ENCODE measurements at places on chromosomes 5 and 9.

GRCh38 chr5:125491986-125492492 lies 745.6 kb upstream of the ZNF608 start:
- peak; percentile 14 for DNase-seq

- DNase-seq: no peak
Measured at GRCh38 chr5:111337688-111338087, 113.5 kb downstream of the CAMK4 start.

- no peak for DNase-seq
Measured at GRCh38 chr9:29118555-29118954, 1545.3 kb upstream of the C9orf72 start.

DNA sequence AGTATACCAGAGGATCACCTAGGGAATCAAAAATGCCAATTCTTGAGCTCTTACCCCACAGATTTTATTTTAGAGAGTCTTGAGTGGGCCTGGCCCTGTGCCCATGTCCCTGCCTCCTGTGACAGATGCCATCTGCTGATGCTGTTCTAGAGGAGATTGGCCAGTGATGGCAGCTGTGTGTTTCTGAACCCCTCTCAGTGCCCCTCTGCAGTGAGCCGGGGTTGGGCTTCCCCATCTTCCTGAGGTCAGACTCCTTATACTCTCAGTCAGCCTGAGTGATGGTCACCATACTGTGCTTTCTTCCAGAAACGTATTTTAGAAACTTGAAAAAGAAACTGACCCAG lies 6.1 kb downstream of the PTCD2 start:
- no peak for DNase-seq

DNA sequence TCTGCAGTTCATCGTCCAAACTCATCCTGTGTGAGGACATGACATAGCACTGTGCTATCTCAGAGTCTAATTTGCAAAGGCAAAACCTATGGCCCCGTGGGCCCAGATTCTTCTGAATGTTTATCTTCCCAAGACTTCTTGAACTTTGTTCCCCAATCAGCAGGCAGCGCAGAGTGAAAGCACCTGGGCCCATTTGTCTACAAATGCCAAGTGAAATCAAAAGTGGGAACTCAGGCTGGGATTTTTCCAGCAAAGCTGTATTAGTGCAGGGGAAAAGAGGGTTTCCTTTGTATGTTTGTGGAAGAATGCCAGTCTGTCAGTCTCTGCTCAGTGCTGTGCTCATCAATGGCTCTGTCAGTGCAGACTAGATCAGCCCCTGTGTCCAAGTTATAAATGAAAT lies 55.8 kb downstream of the FOXD1 start:
- no peak for DNase-seq

- no peak for DNase-seq
Measured at GRCh38 chr9:7298123-7298522, 501.5 kb downstream of the DMAC1 start.

DNA sequence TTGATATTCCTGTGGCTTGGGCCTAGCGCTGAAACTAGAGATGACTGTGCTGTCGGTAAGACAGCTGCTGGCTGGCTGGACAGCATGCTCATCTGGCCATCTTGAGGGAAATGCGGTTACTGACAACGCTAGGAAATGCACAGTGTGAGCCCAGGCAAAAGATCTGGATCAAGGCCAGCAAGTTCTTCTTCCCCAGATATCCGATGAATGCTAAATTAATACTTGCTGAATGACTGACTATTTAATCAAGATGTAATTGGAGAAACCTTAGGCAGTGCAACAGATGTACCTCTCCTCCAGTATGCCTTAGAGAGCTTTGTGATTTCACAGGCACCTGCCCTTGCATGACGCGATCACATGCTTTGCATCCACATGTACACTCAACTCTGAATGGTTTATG lies 659.1 kb downstream of the EFNA5 start:
- DNase-seq: no peak

DNA sequence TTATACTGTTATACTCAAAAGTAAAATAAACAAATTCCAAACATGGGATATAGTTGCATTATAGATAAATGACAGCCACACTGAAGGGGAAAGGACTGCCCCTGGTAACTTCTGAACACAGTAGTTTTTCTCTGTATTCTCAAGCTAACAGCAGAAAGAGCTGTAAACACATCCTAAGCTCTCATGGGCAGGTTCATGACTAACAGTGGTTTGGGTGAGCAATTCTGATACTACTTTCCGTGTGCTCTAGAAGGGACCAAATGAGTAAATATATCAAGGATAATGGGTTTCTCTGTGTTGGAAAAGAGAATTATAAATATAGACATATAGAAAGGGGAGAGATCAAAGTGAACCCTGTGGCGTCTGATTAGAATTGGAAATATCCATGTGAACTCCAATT lies 2.2 kb upstream of the LCN6 start:
- DNase-seq: no peak

DNA sequence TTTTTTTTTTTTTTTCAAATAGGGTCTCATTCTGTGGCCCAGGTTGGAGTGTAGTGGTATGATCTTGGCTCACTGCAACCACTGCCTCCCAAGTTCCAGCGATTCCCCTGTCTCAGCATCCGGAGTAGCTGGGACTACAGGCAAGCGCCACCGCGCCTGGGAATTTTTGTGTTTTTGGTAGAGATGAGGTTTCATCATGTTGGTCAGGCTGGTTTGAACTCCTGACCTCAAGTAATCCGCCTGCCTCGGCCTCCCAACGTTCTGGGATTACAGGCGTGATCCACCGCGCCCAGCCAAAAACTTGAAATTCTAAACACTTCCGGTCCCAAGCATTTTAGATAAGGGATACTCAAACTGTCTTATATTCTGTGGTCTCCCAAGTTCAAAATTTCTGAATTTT lies 718.9 kb upstream of the MEF2C start:
- no peak for DNase-seq

DNA sequence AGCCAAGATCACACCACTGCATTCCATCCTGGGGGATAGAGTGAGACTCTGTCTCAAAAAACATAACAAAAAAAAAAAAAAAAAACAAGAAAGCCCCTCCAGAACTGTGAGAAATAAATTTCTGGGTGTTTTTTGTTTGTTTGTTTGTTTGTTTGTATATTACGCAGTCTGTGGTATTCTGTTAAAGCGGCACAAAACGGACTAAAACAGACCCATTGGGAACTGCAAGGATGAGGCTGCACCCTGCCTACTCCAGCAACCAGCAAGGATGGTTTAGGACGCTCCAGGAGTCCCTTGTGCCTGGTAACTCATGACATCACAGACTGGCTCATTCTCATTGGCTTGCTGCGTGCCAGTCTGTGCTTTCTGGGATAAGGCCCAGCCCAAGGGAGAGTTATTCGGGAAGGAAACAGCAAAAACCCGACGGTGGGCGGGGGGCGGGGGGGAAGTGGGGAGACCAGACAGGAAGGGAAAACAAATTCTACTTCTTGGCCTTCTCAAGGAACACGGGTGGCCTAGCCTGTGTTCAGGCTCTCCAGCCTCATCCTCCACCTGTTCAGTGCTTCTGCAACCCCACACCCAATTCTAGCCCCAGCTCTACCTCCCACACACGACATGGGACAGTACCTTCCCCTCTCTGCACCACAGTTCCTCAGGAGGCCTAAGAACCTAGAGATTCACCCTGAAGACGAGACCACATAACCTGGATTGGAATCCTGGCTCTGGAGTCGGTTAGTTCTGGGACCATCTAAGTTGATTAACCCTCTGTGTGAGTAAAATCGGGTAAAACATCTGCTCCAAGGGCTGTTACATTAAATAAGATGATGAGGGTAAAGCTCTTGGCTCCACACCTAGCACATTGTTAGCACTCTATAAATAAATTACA lies 2.8 kb downstream of the CD74 start:
- peak; percentile 87 for DNase-seq

- peak; percentile 92 for DNase-seq
Measured at GRCh38 chr9:72557549-72557948, 36.1 kb downstream of the TMC1 start.

GRCh38 chr5:170273968-170274710 lies 23.4 kb downstream of the LCP2 start:
- DNase-seq: peak; percentile 33

DNA sequence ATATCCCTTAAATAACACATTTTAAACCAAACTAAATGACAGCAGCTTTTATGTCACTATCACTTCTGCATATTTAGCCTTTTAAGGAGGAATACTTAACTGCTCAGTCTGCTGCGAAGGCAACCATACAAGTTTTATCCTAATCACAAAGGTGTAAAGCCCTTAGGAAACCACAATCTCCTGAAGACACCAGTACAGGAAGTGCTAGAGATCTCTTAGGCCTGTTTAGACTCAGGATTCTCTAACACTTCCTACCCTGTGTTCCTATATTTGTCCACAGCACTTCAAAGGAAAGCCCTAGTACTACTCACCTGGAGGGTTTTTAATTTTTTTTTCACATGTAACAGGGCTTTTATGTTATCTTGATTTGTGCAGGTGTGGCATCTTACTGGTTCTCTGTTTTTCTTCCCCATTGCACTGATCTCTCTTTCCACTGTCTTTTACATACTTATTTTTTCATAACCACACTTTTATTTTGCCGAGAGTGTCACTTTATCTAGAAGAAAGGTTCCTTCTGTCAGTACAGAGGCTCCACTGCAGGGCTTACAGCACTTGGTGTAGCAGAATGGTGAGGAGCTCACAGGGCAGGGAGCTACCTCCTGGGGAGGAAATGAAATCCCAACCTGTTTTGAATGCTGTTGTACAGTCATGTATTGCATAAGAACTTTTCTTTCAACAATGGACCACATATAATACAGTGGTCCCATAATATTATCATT lies 1060.6 kb upstream of the ACO1 start:
- no peak for DNase-seq

DNA sequence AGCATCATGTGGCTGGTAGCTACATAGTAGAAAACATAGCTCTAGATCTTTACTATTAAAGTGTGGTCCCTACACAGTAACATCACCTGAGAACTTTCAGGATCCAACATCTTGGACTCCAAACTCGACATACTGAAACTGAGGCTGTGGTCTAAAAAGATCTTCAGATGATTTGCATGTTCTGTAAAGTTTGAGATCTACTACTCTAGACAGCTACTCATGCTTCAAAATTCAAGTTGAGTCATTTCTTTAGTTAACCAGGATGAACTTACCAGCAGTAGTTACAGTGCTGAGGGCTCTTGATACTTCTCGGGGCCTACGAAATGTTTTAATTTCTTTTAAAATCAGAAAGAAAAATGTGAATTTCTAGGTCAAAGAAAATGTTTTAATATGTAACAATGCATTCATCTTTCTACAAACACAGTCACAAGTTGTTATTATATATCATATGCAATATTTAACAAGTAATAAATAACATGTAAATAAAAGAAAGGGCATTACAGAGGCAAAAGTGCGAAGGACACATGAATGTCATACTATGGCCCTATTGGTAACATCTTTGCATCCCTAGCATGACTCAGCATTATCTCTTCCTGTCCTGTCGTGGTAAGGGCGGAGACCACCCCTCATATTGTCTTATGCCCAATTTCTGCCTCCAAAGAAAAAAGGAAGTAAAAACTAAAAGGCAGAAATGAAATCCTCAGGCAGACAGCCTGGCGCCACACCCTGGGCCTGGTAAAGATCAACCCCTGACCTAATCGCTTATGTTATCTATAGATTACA lies 563.9 kb upstream of the TLE4 start:
- DNase-seq: no peak

DNA sequence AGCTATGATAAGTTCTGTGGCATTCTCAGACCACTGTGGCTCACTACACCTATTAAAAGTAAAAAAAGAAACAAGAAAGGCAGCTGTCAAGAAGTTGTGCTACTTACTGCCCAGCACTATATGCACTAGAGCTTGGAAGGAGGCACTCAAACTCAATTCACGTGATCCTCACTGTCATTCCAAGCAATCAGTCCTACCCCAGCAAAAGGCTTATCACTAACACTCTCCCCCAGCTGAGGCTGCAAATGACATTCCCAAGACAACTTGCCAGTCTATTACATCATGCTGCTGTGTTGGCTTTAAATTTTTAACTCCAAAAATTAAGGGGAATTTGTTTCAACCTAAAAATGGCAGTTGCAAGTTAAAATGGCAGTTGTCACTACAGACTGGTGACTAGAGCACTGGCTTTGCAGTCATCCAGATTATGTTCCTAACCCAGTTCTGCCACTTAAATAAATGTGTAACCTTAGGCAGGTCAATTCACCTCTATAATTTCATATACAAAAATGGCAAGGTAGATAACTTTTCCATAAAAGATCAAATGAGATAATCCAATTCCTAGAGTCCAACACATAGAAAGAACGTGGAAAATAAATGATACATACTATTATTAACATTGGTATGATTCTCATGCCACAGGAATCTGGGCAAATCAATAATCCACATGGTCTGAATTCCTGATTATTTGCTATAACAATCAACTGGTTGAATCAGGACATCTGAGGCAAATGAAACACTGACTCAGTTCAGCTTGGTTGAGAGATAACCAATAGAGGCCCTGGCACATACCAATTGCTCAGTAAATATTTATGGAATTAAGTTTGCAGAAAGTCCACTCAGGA lies 52.4 kb downstream of the FBXW11 start:
- peak; percentile 44 for DNase-seq

DNA sequence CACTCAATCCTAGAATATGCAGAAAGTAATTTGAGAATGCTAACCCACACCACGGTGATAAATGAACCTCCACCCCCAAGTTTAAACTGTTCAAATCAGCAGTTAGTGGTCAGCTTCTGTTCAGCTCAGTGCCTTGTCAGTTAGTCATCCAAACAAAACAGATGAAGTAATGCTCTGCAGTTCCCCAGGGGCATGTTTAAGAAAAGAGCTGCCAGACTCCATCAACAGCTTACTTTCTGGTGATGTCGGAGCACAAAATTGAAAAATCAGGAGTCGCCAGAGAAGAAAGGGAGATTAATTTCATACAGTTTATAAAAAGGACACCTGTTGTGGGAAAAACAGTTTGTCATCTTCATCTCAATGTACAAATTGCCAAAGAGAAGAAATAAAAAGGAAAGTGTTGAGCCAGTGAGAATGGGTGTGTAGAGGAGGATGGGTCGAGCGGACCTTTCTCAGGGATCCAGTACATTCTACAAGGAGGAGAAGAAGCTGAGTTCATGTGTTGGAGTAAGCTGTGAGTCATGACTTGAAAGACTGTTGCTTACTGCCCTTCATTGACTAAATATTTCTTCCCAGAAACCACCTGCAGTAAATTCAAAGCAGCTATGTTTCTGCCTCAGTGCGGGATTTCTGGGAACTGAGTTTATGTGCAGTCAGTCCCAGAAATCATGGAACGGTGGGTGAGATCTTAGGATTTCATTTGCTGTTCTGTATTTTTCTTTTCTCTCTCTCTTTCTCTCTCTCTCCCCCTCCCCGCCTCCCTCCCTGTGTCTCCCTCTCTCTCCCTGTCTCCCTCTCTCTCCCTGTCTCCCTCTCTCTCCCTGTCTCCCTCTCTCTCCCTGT lies 13.7 kb downstream of the TRIO start:
- DNase-seq: peak; percentile 94

GRCh38 chr9:72955571-72955970 lies 2.7 kb upstream of the ALDH1A1 start:
- no peak for DNase-seq

GRCh38 chr9:34572628-34573027 lies 16.9 kb downstream of the CNTFR start:
- DNase-seq: no peak
